ENCODE measurements at places on chromosomes 1 and 21.

- peak; percentile 60 for DNase-seq
Measured at GRCh38 chr1:235703506-235703905, 53.9 kb upstream of the GNG4 start.

DNA sequence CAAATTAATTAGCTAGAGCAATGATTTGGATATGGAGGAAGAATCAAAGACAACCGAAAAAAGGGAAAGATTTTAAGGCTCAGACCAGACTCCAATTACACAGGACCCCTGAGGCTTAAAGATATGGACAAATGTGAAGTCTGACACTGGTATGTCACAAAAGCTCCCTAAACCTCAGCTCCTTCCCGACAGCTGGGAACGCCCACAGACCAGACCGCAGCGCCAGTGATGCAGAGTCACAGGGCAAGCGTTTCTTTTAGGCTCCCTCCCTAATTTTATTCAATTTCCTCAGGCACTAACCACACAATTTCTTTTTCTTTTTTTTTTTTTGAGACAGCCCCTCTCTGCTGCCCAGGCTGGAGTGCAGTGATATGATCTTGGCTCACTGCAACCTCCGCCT is 40.2 kb downstream of the NID1 start:
- no peak for DNase-seq

- no peak for DNase-seq
Measured at GRCh38 chr1:36888811-36889477, 145.4 kb downstream of the GRIK3 start.

- DNase-seq: no peak
Measured at GRCh38 chr1:76083189-76083588, 8.6 kb downstream of the ST6GALNAC3 start.

GRCh38 chr1:199774433-199775089 is 252.9 kb upstream of the NR5A2 start:
- DNase-seq: no peak

- DNase-seq: no peak
Measured at GRCh38 chr1:201639826-201640225, 100.9 kb downstream of the NAV1 start.

DNA sequence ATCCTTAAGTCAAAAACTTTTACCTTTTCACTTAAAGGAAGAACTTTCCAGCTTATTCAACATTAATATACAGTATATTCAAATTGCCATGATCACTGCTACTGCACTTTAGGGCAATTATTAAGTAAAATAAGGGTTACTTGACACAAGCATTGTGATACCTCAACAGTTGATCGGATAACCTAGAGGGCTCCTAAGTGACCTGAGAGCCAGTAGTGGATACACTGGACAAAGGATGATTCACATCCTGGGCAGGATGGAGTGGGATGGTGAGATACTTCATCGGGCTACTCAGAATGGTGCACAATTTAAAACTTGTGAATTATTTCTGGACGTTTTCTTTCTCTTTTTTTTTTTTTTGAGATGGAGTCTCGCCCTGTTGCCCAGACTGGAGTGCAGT is 54.5 kb upstream of the PPM1J start:
- DNase-seq: no peak

DNA sequence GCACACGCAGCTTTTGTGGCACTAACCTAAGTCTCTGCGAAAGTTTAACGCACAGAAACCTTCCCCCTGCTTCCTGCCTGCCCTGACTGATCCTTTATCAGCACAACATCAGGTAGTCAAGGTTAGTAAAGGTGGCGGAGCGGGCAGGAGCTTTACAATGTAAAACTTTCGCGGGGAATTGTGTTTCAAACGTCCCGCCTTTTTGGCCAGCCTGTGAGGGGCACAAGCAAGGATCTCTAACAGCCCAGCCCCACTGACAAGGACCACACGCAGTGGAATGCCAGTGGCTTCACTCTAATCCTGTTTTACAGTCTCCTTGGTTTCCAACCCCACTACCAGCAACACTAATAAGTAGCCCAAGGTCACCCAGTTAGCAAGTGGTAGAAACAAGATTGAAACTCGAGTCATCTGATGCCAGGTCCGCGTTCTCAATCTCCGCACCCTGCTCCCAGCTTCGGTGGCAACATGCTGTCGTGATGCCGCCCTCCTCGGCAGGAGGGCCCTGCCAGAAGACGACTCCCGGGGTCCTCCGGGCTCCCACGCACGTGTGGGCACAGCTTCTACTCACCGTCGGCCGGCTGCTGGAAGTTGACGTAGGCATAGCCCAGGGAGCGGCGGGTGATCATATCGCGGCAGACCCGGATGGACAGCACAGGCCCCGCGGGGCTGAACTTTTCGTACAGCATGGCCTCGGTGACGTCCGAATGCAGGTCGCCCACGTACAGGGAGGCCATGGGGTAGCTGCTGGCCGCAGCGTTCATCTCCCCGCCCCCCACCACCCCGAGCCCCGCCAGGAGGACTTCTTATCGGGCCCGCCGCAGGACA is 1.2 kb downstream of the PABPC4 start:
- no peak for DNase-seq

GRCh38 chr1:31364561-31365250 is 8.2 kb downstream of the FABP3 start:
- no peak for DNase-seq

DNA sequence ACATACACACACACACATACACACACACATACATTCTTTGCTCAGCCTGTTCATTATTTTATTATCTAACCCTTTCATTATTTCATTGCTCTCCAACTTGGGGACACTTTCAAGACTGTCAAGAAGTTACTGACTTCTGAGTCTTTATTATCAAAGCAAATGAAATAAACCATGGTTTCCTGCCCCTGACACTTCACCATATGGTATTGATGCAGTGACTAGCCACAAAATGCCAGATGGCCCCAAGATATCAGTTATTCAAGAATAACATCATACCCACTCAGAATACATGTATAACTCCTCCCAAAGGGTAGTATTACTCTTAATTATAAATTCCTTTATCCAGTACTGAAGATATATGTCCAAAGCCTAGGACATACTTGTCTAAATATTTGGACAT is 197.3 kb downstream of the MRPL39 start:
- DNase-seq: no peak

GRCh38 chr1:161073474-161074121 is 3.9 kb upstream of the ARHGAP30 start:
- no peak for DNase-seq

GRCh38 chr1:47474278-47475193 is 36.7 kb downstream of the FOXD2 start:
- no peak for DNase-seq

GRCh38 chr1:187665483-187665882 is 836.7 kb downstream of the PLA2G4A start:
- DNase-seq: no peak

DNA sequence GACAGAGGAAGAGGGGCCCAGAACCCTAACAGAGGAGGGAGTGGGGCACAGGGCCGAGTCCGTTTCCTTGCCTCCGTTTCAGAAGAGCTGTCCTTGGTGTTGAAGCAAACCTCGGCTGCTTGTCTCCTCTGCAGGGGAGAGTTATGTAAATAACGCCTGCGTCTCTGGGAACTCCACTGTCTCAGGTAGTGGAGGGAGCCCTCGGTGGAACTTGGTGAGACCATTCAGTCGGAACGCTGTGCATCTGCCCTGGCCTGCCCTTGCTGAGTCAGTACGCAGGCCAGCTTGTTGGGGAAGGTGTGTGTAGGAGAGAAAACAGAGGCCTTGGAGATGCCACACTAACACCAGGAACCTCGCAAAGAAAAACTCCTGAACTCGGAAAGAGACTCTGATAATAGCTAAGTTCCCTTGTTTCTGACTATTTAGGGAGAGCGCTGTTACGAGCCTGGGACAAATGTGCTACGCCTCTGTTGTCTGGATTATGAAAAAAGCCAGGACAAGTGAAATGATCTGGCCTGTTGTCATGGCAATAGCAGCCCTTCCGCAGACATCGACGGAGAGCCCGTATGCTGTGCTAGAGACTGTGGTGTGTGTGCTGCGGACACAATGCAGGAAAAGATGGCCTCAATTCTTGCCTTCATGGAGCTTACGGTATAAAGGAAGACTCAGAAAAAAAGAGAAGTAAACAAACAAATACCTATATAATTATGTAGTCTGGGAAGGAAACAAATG is 94.6 kb upstream of the AKT3 start:
- no peak for DNase-seq

DNA sequence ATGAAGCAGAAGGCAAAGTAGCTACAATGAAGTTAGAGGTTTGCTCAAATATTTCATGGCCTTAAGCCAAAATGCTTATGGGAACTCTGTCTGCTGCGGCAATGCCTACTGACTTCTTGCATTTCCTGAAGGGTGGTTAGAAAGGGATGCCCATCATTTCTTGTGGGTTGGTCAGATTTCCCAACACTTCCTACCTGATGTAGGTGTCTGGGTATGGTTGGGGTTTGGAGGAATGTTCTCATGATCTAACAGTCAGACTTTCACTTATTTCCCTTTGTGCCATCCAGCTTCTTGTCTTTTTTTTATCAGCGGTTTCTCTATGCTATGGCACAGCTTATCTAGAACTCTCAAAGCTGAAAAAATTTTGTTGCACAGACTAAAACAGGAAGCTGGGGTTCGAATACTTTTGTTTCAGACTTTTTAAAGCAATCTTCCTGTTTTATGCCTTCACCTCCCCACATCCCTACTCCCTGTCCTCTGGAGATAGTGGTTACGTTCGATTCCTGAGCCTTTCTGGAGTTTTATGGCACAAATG is 307.7 kb downstream of the USP25 start:
- DNase-seq: no peak

DNA sequence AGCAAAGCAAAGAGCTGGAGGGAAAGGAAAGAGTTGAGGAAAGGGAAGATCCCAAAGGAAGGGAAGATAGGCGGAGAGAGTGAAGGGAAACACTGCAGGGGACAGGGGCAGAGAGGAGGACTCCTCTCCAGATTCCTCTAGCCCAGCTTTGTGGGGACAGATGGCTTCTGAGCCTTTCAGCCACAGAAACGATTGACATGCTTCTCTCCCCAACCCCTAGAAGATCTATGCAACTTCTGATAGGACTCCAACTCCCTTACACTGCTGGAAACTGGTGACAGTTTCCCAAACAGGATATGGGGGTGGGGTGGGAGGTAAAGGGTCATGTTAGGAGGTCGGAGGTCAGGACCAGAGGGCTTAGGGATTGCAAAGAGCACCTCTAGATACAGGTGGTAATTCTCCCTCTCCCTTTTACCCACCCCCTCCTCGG is 6.5 kb downstream of the MEX3A start:
- DNase-seq: no peak

DNA sequence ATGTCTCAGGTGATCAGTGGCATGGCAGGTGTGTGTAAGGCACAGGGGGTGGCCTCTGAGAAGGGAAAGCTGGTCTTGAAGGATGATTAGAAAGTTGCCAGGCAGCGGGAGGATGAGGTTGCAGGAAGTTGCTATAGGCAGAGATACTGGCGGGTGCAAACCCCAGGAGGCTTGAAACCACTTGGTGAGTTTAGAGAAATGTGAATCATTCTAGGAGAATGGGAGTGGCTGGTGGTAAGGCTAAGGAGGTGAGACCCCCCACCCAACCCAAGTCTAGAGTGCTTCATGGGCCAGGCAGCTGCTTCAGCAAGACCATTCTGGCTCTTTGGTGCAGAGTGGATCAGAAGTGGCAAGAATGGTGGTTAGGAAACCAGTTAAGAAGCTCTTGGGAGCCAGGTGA is 9.0 kb downstream of the SH2D2A start:
- no peak for DNase-seq

DNA sequence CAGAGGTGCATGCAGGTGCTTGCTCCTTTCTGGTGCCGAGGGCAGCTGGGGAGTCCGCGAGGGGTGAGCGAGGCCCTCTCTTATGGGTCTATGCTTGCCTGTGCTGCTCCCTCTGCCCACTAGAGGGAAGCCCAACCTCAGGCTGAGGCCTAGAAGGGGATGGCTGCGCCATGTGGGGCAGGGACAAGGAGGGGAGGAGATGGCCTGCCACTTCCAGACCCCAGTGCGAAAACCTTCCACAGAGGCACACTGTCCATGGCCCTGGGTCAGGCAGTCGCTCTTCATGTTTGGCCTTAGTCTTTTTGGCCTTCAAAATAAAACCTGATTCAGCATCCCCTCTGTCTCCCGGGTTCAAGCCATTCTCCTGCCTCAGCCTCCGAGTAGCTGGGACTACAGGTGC is 14.0 kb downstream of the RHBG start:
- no peak for DNase-seq

DNA sequence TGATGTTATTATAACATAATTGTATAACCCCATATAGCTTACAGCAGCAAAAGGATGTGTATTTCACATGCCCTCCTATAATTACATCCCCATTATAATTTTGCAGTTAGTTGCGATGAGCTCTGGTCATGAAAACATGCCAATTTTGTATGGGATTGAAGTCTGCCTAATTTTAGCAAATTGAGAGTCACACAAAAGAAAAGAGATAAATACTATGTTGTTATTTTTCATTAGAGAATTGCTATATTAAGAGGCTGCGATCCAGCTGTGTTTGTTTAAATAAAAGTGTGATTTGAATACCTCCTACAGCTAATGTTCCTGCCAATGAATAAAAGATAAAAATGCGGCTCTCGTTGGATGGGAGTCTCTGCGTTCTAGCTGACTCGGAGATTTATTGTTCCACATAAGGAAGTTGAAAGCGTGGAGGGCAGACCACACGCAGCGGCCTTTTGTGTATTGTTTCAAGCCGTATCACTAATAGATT is 461.0 kb upstream of the NFIA start:
- no peak for DNase-seq

- DNase-seq: no peak
Measured at GRCh38 chr1:65940126-65940525, 147.4 kb downstream of the PDE4B start.

DNA sequence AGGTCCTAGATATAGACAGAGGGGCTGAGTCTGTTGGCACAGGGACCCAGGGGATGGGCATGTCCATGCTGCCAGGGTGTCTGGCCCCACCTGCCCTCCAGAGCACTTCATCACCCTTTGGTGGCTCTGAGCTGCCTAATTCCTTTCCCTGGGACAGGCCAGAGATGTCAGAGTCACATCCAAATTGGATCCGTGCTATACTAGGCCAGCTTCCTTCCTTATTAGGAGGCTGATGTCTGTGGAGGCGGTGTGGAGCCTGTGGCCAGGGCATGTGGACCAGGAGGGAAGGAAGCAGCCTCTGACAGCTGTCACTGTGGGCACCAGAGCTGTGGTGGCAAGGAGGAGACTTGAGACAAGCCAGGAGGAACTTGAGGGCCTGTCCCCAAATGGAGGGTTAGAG is 77.7 kb upstream of the TMEM51 start:
- DNase-seq: no peak
